ENCODE measurements at places on chromosomes 2 and 18.

DNA sequence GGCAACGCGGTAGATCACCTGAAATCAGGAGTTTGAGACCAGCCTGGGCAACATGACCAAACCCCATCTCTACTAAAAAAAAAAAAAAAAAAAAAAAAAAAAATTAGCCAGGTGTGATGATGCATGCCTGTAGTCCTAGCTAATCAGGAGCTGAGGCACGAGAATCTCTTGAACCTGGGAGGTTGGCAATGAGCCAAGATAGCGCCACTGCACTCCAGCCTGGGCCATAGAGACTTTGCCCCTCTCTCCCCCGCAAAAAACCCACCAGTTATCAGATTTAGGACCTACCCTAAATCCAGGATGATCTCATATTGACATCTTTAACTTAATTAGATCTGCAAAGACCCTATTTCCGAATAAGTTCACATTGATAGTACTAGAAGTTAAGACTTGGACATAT is 29.2 kb upstream of the LDAH start:
- DNase-seq = no peak

- no peak for DNase-seq
These were observed 22.3 kb downstream of the LRATD1 start for GRCh38 chr2:14654835-14655282.

DNA sequence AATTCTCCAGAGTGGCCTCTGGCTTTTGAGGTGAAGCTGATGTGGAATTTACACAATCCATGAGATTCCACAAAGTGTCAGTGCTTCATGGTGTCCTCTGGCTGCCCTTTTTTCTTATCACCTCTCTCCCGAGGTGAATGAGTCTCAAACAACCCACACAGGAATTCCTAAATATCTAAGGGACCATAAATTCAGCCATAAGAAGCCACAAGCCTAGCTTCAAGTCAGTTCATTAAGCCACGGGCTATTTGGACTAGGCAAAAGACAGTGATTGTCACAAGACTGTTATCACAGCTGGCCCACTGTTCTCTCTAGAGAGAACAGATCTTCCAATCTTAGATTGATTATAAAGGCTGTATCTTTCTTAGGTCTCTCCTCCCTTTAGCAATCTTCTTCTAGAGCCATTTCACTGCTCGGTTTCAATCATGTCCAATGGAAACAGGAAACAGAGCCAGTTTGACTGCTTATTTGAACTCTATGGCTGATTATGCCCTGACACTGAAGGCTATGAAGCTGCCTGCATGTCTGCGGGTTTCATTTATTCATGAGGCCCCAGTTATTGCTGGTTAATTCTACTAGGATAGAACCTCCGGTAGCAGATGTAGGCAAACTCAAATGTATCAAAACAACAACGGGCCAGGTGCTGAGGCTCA is 4.1 kb downstream of the NEMP2 start:
- DNase-seq = peak; percentile 87

DNA sequence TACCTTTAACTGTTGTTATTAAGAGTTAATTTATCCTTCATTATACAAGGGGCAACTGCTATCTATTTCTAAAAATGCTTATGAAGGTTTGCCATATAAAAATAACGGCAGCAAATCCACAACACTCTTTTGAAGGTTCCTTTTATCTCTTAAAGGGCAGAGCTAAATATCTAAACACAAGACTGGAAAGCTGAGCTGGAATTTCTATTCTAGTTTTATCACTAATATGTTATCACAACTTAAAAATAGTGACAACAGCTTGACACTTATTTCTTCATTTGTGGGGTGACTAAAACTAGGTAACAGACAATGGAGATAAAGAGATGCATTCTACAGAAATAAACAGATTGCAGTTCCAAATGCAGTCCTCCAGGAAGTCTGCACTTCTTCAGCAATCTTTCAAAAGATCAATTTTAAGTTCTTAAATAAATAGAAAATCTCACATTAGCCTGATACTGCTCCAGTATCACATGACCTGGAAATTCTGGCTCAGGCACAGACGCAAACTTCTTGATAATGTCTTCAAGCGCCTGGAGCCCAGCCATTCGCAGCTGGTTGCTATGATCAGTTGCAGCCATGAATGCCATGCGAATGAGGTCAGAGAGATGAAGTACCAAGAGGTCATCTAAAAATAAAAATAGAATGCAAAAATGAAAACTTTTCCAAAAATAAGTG is 54.0 kb upstream of the STRN start:
- DNase-seq = no peak

DNA sequence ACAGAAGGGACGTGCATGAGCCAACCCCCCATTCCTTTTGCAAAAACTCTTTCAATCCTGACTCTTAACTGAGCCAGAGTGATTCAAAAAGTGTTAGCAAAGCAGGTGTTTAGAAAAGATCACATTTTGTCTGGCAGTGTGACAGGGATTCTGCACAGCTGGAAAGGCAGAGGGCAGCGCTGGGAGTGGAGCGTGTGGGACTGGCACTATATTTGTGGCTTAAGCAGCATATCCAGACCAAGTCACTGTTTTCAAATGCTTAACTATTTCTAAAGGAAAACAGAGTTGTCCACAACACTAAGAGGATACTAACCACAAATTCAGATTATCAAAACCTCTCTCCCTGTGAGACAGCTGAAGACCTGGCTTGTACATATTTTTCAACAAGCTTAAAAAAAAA is 19.0 kb downstream of the CABYR start:
- no peak for DNase-seq

GRCh38 chr2:1856922-1857321 is 112.6 kb upstream of the PXDN start:
- no peak for DNase-seq

GRCh38 chr2:207219676-207220501 is 54.1 kb upstream of the KLF7 start:
- no peak for DNase-seq

DNA sequence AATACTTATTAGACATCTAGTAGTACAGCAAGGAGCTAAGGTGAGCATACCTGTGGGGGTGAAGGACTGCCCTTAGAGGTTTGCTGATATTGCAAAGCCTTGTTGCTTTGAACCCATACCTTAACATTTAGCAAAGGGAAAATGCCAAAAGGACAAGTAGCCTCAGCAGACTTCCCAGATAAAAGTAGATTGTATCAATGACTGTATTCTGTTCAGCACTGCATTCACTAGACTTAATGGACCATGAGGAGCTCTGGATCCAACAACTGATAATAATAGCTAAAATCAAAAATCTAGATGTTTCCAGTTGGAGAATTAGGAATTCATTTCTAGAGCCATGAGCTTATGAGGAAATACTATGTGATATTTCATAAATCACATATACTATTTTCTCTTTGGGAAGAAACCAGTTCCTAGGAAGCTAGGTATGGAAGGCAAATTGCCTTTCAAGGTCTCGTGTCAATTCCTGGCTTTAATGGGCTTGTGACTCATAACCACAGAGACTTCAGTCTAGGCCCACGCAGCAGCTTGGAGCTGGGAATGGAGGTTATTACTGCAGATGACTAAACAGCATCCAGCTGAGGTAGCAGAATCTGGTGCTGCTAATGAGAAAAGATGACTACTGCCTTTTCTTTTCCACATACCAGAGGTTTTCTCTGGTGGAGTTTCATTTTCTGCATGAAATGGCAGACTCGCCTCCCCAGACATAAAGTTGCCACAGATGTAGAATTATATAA is 191.2 kb upstream of the NABP1 start:
- no peak for DNase-seq

GRCh38 chr2:199457147-199458008 is at the start of gene SATB2:
SATB2 (minus strand) TSS chr2:199457939; CDS start chr2:199456037, 1,902 bp downstream.
- no peak for DNase-seq

Data from Caco-2 (cell line).